ENCODE measurements at places on chromosomes 7 and 10.

DNA sequence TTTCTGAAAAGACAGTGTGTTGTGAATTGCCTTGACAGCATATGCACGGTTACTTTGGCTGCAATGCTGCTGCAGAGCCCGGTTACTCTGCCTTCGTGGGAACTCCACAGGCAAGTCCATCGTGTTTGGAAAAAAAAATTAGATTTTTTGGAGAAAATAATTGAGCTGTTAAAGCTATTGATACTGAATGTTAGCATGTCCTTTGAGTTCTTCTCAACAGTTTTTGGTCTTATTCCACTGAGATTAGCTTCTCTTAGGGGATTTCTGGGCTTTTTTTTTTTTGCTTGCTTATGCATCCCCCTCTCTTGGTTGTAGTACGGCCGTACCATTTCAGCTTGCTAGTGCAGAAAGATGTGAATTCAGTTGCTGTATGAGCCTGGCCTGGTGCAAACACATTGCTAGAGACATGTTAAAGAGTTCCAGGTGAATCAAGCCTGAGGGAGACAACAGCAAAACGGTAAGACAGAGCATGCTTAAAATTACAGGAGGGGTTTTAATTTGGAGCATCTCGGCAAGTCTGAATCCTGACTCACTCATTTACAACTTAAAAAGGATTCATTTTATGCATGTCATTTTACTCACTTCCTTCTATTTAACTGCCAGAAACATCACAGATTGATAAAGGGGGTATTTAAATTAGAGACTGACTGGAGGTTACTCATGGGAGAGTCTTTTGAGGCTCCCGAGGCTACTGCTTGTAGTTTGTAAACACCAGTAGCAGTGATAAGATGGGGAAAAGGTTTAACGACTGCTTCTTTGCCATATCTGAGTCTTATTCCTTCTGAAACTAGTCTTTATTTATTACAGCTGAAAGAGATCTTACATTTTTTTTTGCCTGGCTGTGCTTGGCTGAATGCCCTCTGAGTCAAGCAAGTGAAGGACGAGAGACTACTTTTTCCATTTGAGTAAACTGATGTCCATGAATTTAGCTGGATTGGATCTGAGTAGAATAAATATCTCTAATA, 113.7 kb downstream of the CDK14 start:
- DNase-seq, result no peak

GRCh38 chr7:25028370-25029021, 48.5 kb upstream of the OSBPL3 start:
- peak; percentile 51 for DNase-seq

DNA sequence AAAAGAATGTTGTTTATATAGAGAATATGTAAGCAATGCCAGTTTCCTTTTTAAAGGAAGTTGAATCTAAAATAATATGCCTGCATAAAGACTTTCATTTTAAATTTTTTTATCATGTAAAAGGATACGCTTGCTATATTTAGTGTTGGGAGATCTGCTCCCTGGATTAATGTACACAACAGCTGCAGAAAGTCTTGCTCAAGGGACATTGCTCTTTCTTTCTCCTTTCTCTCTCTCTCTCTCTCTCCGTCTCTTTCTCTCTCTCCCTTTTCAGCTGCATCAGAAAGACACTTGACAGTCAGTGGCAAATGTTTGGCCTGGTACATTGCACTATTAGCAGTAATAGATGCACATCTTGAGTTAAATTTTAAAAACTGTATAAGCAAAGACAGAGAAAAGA, 739 bp downstream of the MYPN start:
- DNase-seq, result no peak

DNA sequence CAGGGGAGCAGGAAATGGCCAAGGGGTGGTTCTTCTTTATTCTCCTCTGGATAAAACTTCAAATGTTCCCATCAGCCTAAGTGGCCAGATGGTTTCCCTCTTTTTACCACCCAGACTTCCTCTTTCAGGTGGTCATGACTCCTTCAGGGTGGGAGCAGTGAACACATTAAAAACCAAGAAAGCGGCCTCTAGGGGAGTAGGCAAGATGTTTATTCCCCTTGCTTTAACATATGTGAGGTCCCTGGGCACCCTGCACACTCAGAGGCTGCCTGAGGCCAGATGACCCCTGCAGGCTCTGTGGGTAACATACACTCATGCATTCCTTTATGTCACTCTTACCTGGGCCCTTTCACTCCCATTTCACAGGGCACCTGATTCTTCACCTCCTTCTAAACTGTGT, 357.4 kb downstream of the ABCA13 start:
- peak; percentile 19 for DNase-seq

- no peak for DNase-seq
Observed at GRCh38 chr10:86734207-86734988, 22.0 kb upstream of the BMPR1A start.

DNA sequence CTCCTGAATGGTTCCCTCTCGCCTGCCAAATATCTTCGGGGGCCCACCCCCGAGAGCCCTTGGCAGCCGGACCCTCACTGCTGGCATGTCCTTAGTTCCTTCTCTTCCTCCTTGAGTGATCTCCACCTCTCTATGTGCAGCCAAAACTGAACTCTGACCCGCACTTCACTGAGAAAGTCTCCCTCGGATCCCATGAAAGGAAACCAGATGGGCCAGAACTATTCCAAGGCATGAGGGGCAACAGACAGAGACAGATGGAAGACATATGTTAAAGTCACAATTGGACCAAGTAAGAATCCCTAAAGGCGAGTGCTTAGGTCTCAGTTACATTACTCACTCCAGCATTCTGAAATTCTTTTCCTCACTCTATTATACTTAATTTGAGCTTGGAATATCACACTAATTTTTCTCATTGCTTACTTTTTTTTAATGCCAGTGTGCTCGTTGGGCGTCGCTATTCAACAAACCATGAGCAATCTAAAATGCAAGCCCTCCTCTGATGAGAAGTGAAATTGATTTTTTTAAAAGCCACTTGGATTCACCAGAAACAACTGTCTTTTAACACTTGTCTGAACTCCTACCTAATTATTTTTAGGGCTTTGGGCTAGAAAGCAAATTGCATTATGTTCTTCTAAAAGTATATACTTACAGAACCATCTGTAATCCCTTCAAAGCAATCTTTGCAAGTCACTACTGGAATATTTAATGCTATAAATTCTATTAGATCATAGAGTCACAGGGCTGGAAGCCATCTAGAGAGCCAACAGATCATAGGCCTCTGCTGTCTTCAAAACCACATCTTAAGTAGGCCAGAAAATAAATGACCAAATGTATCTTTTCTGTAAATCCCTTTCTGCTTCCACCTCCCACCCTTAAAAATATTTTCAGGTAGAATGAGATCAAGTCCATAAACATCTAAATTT, 43.3 kb upstream of the EZH2 start:
- DNase-seq, result no peak

DNA sequence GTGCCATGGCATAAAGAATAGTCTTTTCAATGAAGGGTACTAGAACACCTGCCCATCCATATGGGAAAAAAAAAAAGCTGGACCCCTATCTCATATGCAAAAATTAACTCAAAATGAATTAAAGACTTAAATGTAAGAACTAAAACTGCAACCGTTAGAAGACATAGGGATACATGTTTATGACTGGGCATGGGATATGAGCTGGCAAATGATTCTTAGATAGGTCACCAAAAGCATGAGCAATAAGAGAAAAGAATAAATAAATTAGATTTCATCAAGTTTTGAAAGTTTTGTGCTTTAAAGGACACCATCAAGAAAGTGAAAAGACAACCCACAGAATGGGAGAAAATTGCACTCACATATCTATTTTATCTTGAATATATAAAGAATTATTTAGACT, 222.0 kb downstream of the ADK start:
- DNase-seq, result no peak

- no peak for DNase-seq
Observed at GRCh38 chr10:126583552-126584200, 86.8 kb downstream of the C10orf90 start.

DNA sequence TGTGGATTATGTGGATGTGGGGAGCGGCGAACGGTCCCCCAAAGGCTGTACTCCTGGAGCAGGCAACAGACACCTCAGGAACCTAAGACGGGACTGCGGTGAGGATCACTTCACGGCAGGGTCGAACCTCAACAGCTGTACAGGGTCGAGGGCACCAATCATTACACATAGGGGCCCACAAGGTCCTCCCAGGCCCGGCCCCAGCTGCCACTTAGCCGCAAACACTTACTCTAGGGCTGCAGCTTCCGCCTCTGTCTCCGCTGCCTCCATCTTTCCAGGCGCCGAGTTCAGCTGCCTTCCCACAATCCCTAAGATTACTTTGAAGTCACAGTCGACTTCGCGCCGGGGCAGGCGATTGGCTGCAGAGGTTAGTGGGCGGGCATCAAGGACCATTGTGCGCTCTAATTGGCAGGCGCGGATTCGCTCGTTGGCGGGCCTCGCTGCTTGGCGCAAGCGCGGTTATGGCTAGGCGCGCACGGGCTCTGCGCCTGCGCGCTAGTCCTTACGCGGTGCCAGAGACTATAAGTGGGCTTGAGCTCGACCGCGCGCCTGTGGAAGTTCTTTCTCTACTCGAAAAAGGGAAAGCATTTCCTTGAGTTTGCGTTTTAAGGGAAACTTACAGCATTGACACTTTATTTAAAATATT, at the start of gene ZWINT:
Gene ZWINT, minus strand, starts transcription at position 293 of the 646 bp plus-strand sequence. Its CDS starts 23 bp downstream, at position 270.
- peak; percentile 99 for DNase-seq

- DNase-seq, result no peak
Observed at GRCh38 chr10:30438021-30438850, 4.3 kb downstream of the MAP3K8 start.

- no peak for DNase-seq
Observed at GRCh38 chr10:117553815-117554172, 11.2 kb downstream of the EMX2 start.

- no peak for DNase-seq
Observed at GRCh38 chr10:96891840-96892239, 59.7 kb downstream of the LCOR start.

- no peak for DNase-seq
Observed at GRCh38 chr7:38702002-38702535, 70.9 kb upstream of the AMPH start.

GRCh38 chr10:38094927-38095574, 914 bp downstream of the ZNF37A start:
- no peak for DNase-seq

DNA sequence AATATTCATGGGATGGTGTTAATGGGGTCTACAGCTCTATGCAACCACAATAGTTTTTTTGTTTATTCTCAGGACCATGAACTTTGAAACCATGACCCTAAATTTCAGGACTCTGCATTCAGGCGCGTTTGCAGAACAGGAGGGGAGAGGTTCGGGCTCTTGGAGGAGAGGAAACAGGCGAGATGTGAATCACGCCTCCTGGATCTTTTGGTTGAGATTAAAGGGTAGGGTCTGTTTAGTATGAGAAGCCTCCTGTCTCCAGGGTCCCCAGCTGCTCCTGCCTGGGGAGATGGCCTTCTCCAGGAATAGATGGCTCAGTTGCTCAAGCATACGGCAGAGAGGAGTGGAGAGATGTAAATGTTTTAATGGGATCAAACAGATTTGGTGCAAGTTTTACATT, 18.2 kb downstream of the TLL2 start:
- no peak for DNase-seq

DNA sequence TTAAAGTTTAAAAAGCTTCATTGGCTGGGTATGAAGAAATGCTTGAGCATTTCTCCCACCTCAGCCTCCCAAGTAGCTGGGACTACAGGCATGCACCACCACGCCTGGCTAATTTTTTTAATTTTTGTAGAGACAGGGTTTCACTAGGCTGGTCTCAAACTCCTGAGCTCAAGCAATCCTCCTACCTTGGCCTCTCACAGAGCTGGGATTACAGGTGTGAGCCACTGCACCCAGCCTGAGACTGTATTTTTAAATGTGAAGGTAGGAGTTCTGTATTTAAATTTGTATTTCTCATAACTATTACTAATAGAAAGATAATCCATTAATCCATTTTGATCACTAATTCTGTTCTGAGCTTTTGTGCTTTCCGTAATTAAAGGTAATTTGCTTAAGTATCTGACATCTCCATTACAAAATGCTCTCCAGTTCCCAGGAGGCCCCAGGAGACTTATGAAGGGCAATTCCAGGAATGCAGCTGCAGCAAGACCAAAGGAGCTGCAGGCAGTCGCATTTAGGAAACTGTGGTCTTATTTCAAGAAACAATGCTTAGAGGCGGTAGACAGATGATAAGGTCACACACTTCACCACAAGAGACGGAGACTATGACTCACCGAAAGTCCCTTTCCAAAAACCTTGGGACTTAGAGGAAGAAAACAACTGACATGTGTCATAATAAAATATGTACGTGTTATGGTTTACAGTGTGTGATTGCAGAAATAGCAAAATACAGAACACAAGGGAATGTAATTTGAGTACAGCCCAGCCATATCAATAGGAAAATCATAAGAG, 23.3 kb downstream of the YAE1 start:
- peak; percentile 42 for DNase-seq

GRCh38 chr10:47047577-47048525, 136.6 kb downstream of the PTPN20 start:
- DNase-seq, result peak; percentile 64

GRCh38 chr10:1179346-1180070, 123.3 kb downstream of the WDR37 start:
- no peak for DNase-seq

DNA sequence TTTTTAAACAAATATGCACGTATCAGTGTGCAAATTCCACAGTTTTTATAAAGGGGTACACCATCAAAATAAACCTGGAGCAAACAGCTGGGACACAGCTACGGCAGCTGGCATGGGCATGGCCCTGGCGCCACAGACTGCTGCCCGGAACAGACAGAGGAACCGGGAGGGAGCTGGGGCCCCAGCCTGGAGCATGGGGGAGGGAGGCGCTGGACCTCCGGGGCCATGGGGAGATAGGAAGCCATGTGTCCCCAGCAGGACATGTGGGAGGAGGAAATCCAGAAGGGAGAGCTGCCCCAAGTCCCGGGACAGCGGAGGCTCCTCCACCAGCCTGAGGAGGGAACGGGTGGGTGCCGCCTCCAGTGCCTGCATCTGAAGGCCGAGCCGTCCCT, 180.1 kb downstream of the MAD1L1 start:
- no peak for DNase-seq

DNA sequence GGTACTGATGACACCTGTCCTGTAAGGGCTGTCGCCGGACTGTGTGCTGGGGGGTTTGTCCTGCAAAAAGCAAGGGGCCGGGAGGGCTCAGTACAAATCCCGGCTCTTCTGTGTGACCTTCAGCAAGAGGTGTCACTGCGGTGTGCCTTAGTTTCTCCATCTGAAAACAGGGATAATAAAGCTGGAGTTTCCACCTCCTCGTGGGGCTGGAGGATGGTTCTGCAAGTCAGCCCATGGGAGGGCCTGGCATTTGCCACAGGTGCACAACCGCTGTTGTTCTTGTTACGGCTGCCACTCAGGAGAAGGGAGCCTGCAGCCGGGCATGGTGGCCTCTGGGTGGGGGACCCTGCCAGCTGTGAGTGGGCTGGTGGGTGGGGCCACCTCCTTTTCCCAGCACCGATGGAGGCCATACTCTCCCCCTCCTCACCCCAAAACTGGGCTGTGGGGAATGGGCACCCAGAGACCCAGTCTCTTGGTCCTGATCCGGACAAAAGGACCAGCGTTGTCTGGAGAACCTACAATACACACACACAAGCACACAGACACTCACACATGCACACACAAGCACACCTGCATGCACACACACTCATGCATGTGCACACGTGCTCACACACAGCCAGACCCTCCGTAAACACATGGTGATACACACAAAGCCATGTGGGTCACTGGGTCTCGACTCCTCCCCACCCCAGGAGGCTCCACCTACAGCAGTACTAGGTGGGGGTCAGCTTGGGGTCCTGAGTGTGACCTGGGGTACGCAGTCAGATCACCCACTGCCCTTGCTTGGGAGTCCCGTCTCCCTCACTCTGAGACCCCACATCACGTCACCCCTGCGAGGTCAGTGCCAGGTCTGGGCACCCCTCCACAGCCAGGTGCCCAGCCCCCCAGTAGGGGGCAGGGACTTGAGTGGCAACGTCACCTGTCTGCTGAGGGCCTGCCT, 34.1 kb downstream of the ELFN1 start:
- DNase-seq, result no peak

- DNase-seq, result no peak
Observed at GRCh38 chr7:144908943-144909556, 73.2 kb upstream of the TPK1 start.
